Suprapubic skin (tissue), 4 donors: ENCODE measurements at places on chromosomes 3 and 15. TPM values are rescaled to one million over a fixed set of nuclear protein-coding genes. Genes with fewer than 3 reads are reported as not detected.
A peak's percentile ranks its signal among the peaks of the same experiment; 100 is the strongest.

SNTN gene
- not detected for total RNA-seq

SUCNR1 gene
- 1.5 TPM for total RNA-seq

DNA sequence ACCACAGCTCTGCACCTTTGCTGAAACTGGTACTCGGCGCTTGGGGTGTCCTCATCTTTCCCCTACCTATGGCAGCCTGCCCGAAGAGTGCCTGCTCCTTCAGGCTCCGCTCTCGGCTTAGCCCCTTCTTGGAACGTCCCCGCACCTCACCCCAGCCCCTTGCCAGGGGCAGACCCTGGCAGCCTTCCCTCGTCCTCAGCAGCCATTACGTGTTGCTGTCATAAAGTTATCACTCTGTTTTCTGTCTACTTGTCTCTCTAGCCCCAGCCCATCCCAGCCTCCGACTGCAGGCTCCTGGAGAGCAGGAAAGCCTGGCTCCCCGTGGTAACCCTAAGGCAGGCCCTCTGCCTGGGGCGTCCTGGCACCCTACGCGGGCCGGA is 5.1 kb upstream of the BAHD1 start:
- H3K4me1 ChIP-seq, result peaks cover 46% of the 10 kb centered on the region
- DNase-seq, result no peak
- peak overlapping the region; percentile 49 for H3K4me3 ChIP-seq
- H3K36me3 ChIP-seq, result no peaks in the 10 kb centered on the region
- H3K27me3 ChIP-seq, result peaks cover 26% of the 10 kb centered on the region

DNA sequence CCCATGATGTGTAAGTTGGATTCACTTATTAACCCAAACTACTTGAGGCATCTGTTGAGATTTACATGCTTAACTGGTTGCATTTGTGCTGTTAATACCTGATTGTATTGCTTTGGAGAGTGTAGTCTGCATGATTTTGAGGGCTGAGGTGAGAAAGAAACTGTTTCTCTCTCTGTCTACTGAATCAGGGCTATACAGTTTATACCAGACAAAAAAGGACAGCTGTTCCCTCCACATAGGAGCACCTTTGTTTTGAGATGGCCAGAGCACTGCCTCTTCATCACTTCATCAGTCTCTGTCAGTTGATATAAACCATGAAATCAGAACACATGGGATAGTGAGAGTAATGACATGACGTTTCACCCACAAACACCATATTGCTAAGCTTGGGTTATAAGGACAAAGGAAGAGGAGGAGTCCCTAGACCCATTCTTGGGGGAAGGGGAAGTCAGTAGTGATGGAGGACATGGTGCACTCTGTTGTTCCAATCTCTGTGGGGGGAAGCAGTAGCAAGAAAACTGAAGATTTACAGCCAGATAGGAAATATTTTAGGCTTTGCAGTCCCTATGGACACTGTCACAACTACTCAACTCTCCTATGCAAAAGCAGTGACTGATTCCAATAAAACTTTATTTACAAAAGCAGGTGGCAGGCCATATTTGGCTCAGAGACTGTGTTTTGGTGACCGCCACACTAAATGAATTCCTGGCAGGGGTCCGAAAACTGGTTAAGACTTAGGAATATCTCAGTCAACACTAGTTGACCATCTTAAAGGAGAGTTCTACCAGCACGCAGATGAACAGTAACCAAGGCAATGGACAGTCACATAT is 123.9 kb upstream of the NR2E3 start:
- DNase-seq, result no peak
- no peak overlapping the region for H3K4me3 ChIP-seq
- H3K36me3 ChIP-seq, result no peaks in the 10 kb centered on the region

- peak; percentile 86 for DNase-seq
- H3K27me3 ChIP-seq, result no peaks in the 10 kb centered on the region
- H3K4me1 ChIP-seq, result peaks cover 4% of the 10 kb centered on the region
- H3K4me3 ChIP-seq, result no peak overlapping the region
- H3K27ac ChIP-seq, result no peak overlapping the region
Observed at GRCh38 chr3:137970914-137971831, 38.8 kb upstream of the CLDN18 start.

DNA sequence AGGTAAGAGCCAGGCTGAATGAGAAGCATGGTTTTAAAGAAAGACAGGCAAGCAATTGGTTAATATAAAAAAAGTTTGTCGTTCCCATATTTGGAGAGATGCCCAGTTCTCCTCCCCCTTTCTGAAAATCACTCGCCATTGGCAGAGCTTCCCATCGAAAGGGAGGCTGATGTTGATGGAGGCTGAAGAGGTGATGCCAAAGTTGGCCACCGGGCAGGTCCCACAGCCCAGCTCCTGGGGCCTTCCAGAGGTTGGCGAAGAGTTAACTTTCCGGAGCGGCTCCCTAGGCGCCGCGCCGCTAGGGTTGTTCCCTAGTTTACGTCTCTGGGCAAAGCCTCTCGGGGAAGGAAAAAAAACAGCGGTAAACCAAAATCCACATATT is 793 bp downstream of the PCOLCE2 start:
- H3K36me3 ChIP-seq, result no peaks in the 10 kb centered on the region
- H3K27me3 ChIP-seq, result peaks cover 14% of the 10 kb centered on the region
- H3K27ac ChIP-seq, result no peak overlapping the region
- DNase-seq, result no peak

GRCh38 chr3:50327129-50327528 is 894 bp downstream of the TUSC2 start:
- H3K4me1 ChIP-seq, result peaks cover 57% of the 10 kb centered on the region
- H3K36me3 ChIP-seq, result peaks cover 42% of the 10 kb centered on the region
- peak overlapping the region; percentile 76 for H3K27ac ChIP-seq
- no peak for DNase-seq

GRCh38 chr3:9810433-9810770 is 340 bp downstream of the TTLL3 start:
- peak overlapping the region; percentile 96 for H3K27ac ChIP-seq
- H3K4me1 ChIP-seq, result peaks cover 20% of the 10 kb centered on the region
- peaks cover 39% of the 10 kb centered on the region for H3K36me3 ChIP-seq

RHOV gene
- 77.4 TPM for total RNA-seq

GRCh38 chr3:177515786-177516157 is 318.5 kb upstream of the TBL1XR1 start:
- no peak overlapping the region for H3K27ac ChIP-seq
- peaks cover 14% of the 10 kb centered on the region for H3K4me1 ChIP-seq
- no peaks in the 10 kb centered on the region for H3K27me3 ChIP-seq
